Stimulated activated CD4-positive, alpha-beta T cell treated with anti-CD3 and anti-CD28 coated beads, Interleukin-4, amount 100 ng/mL, for 48 hours (primary cell): ENCODE measurements at places on chromosomes 7 and 10.

- DNase-seq = no peak
Observed at GRCh38 chr10:71850021-71850742, 869 bp downstream of the PSAP start.

DNA sequence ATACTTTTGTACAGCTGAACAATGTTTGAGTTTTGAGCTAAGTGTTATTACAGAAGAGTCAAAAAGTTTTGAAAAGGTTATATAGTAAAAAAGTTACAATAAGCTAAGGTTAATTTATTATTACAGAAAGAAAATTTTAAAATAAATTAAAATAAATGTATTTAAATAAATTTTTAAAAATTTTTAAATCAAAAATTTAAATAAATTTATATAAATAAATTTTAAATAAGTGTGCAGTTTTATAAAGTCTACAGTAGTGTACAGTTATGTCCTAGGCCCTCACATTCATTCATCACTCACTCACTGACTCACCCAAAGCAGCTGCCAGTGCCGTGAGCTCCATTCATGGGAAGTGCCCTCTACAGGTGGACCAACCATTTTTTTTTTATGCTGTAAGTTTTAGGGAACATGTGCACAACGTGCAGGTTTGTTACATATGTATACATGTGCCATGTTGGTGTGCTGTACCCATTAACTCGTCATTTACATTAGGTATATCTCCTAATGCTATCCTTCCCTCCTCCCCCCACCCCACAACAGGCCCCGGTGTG is 462.9 kb upstream of the ZMIZ1 start:
- no peak for DNase-seq

- no peak for DNase-seq
Observed at GRCh38 chr10:94133239-94133638, 139.5 kb downstream of the PLCE1 start.

DNA sequence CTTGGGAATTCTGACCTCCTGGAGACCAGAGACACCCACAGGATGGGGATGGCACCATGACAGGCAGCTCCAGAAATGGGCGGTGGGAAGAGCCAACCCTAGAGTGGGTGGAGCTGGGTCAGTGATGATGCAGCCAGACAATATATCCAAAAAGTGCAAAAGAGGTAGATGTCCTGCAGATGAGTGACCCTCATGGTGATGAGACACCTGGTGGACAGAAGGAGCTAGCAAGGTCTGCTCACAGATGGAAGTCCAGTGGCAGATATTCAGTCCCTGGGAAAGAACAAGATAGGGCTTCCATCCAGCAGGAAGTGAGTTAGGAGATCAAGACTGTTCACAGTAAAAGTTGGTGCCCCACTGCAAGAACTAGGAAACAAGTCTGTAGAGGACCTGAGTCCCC is 19.2 kb upstream of the GRB10 start:
- DNase-seq = no peak

- DNase-seq = no peak
Observed at GRCh38 chr10:3928078-3928477, 143.1 kb upstream of the KLF6 start.

- peak; percentile 50 for DNase-seq
Observed at GRCh38 chr10:71212318-71213126, at the start of gene UNC5B. UNC5B (plus strand) TSS chr10:71212570; CDS start chr10:71212986, 416 bp downstream.

DNA sequence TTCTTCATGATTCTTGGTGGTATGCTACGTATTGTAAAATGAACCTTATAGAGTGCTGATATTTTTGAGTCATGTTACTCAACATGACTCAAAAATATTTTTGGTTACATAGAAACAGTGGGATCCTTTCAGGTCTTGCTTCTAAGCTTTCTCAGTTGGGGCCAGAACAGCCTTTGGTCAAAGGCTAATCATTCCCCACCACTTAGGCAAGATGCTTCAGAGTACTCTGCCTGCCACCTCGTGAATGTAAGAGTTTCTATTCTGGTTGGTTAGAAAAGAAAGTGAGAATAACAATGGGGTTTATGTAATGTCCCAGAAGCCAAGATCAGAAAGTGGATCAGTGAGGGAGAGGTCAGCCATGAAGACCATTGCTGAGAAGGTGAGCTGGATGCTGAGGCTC is 327.8 kb downstream of the TCERG1L start:
- DNase-seq = no peak

DNA sequence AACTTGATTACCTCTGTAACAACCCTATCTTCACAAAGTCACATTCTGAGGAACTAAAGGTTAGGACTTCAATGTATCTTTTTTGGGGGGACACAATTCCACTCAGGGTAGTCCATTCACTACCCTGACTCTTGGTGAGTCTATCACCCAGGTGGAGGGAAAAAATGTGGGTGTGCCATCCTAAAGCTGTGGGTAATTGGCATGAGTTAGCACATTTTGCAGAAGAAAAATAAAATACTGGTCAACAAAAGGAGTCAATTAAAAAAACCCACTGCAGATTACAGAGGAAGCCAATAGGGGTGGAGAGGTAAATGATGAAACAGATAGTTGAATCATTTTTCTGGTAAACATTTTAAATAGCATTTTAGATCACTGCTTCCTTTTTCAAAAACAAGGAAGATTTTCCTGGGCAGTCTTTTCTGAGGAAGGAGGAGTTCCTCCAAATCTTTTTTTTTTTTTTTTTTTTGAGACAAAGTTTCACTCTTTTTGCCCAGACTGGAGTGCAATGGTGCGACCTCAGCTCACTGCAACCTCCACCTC is 5.1 kb upstream of the BLVRA start:
- DNase-seq = no peak

GRCh38 chr7:73448609-73449008 is 15.0 kb downstream of the FZD9 start:
- DNase-seq = no peak

DNA sequence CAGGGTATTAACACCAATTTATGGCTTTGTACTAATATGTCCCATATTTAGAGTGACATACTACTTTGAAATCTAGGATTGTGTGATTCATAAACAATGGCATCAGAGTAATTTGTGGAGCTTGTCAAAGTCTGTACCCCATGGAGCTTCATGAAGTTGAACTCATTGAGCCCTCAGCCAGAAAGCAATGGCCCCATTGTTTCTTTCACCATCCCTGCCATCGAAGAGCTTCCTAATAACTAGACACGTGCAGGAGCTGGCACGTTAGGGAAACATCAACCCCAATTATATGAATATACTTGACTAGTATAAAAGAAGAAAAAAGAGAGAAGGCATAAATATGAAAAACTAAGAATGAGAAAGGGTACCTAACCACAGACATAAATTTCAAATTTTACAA is 206.6 kb downstream of the CXCL12 start:
- no peak for DNase-seq

- DNase-seq = no peak
Observed at GRCh38 chr10:20289070-20289828, 473.0 kb downstream of the PLXDC2 start.

- DNase-seq = no peak
Observed at GRCh38 chr10:128579280-128579865, 453.1 kb upstream of the MKI67 start.

- no peak for DNase-seq
Observed at GRCh38 chr10:119919271-119919670, 26.7 kb downstream of the SEC23IP start.

GRCh38 chr7:80791509-80791929 is 127.3 kb downstream of the SEMA3C start:
- no peak for DNase-seq

GRCh38 chr10:126294451-126294850 is 93.8 kb downstream of the ADAM12 start:
- no peak for DNase-seq

- no peak for DNase-seq
Observed at GRCh38 chr7:46652317-46652716, 731.2 kb upstream of the IGFBP3 start.

- no peak for DNase-seq
Observed at GRCh38 chr10:94417321-94417720, 15.0 kb downstream of the TBC1D12 start.

GRCh38 chr10:73650537-73651331 is 5.1 kb downstream of the SYNPO2L start:
- DNase-seq = no peak

GRCh38 chr7:4883372-4884144 is at the start of gene RADIL:
RADIL (minus strand) TSS chr7:4883716; CDS start chr7:4878139, 5,577 bp downstream.
- peak; percentile 98 for DNase-seq

DNA sequence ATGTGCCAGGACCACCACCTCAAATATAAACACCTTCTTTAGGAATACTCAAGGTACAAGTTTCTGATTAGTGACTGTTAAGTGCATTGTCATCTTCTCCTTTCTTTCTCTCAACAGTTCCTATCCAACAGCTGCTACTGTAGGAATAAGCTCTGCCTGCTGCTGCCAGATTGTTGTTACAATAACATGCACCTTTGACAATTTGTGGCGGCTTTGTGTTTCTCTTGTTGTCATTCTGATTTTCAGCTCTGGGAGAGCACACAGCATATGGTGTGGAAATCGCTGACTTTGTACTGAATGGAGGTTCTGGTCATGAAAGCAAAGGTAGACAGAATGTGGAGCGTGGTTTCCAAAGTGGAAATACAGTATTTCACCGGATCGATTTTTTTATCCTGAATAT is 182.8 kb downstream of the SEC23IP start:
- DNase-seq = no peak

DNA sequence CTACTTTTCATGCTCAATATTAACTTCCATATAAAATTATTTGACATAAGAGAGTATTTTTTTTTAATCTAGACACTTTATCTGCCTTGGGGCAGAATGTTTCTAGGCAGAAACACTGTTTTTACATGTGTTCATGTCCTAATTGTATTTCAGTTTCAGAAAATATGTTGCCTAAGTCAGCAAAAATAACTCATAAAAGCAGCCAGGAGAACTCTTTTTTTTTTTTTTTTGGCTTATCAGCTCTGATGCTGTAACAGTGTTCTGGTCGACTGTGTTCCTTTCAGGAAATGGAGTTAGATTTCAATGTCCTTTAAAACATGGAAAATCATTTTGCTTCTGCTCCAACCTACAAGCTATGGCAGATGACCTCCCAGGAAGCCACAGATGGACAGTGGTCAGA is 63.2 kb upstream of the OPALIN start:
- DNase-seq = no peak

DNA sequence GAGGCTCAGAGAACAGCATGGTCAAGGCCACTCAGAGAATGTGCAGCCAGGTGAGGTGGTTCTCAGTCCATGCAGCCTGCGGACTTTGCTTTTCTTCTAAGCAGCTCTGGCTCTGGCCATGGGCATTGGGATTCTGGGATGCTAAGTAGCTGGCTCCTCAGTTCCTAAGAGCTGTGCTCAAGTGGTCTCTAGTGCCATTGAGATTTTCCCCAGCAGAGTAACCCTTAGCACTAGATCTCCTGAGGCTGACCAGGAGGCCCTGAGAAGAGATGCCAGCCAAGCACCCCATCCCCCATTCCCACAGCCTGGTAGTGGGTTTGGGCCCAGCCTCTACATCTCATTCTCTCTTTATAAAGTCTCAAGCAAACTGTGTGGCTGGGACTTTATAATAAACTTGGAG is 77.1 kb downstream of the KCNMA1 start:
- DNase-seq = no peak

DNA sequence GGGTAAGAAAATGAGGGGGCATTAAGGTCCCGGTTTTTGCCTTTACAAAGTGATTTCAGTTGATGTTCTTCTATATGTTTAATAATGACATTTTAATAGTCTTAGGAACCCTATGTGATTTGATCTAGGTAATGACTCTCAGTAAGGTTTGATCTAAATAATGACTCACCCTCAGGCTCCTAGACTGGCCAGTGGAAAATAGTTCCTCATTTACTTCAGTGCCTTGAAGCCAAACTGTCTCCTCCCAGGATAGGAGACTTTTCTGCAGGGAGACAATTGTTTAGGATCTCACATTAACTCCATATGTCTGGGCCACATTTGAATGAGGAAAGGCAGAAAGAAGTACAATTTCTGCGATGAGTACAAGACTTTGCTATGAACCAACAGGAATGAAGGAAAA is 1331.9 kb downstream of the XPNPEP1 start:
- no peak for DNase-seq

DNA sequence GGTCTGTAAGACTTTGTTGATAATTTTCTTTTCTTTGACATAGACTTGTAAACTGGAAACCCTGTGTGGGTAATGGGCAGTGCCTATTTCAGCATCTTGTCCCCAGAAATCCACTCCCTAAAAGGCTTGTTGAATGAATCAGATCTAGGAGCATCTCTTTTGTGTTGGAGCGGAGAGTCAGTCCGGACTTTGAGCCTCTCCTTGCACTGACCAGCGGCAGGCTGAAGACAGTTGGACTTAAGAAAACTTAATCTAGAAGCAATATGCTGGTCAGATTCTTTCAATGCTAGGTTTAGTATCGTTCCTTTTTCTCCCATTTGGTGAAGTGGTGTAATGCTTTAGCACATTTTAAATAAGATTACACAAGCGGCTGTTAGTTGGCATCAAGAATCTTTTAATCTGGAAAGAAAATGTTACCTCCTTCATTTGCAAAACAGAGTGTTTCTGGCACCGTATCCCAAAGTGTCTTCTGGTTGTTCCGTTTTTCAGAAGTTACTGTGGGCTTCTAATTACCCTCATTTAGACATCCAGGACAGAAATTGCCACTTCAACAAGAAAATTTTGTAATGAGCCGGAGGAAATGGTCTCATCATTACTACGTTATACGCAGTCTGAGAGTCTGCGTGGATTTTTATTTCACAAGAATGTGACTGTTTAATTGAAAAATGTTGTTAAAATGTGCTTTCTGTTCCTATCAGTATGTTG is 74.7 kb downstream of the CUX1 start:
- no peak for DNase-seq

- DNase-seq = no peak
Observed at GRCh38 chr10:49165259-49165658, 22.9 kb downstream of the TMEM273 start.

DNA sequence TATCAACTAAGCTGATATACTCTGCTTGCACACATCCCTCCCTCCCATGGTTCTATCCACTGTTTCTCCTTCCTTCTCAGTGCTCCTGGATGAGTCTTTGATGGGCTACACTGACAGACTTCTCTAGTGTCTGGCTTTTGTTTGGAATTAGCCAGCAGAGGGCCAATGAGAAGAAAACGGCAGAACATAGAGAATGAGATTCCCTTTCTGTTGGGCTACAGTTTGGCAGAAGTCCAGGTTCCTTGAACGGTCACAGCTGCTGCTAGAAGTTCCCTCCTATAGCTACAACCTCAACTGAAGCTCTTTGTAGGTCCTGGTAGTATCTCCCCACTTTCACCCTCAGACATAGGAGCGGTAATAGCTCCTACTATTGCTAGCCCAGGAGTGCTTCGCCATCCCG is 251.1 kb upstream of the LRRN3 start:
- no peak for DNase-seq

DNA sequence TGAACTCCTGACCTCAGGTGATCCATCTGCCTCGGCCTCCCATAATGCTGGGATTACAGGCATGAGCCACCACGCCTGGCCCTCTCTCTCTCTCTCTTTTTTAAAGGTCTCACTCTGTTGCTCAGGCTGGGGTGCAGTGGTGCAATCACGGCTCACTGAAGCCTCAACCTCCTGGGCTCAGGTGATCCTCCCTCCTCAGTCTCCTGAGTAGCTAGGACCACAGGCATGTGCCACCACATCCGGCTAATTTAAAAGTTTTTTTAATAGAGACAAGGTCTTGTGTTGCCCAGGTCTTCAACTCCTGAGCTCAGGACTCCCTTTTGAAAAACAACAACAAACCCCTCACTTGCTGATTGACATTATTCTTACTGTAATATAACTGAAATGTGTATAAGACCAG is 11.6 kb downstream of the PALD1 start:
- no peak for DNase-seq
